ENCODE measurements at places on chromosomes 11 and 22. TPM values are rescaled to one million over a fixed set of nuclear protein-coding genes. Genes with fewer than 3 reads are reported as not detected.
A peak's percentile ranks its signal among the peaks of the same experiment; 100 is the strongest.

KIAA0930 gene
- 21.3 TPM for total RNA-seq

DNA sequence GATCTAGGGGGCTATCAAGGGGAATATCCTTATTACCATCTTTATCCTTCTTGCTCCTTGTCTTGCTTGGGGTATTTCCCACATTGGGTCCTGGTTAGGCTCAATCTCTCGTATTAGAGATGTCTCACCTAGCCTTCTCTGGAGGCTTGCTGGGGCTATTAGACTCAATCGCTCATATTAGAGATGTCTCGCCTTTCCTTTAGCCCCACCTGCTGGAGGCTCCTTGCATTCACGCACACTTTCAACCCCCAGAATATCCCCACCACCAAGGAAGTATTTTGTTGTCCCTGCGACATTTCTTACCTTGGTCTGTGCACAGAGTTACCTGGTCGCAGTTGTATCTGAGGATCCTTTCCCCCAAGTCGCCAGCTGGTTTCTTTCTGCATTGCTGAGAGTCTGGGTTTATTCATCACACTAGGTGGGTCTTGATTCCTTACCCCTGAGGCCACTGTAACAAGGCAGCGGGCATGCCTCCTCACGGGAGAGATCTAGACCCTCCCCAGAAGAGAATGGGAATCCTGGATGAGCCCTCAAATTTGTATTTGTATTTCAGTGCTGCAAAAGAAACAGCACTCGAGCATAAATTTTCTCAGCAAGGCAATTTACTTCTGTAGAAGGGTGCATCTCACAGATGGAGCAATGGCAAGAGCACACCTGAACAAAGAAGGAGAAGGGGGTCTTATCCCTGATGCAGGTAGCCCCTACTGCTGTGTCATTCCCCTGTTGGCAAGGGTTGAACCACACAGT, 15.9 kb upstream of the HYLS1 start:
- H3K4me1 ChIP-seq: no peaks in the 10 kb centered on the region
- DNase-seq: peak; percentile 4

- H3K4me3 ChIP-seq: peak overlapping the region; percentile 79
- no peaks in the 10 kb centered on the region for H3K27me3 ChIP-seq
- peaks cover 32% of the 10 kb centered on the region for H3K4me1 ChIP-seq
- H3K36me3 ChIP-seq: peaks cover 7% of the 10 kb centered on the region
Measured at GRCh38 chr11:748007-748359, 719 bp downstream of the TALDO1 start.

SMIM38 gene
- total RNA-seq: 1.3 TPM

- no peaks in the 10 kb centered on the region for H3K27me3 ChIP-seq
- no peaks in the 10 kb centered on the region for H3K4me1 ChIP-seq
- H3K4me3 ChIP-seq: no peak overlapping the region
- no peaks in the 10 kb centered on the region for H3K36me3 ChIP-seq
Measured at GRCh38 chr11:112016765-112017376, 8.3 kb upstream of the DLAT start.

TMPRSS4 gene
- total RNA-seq: not detected

DNA sequence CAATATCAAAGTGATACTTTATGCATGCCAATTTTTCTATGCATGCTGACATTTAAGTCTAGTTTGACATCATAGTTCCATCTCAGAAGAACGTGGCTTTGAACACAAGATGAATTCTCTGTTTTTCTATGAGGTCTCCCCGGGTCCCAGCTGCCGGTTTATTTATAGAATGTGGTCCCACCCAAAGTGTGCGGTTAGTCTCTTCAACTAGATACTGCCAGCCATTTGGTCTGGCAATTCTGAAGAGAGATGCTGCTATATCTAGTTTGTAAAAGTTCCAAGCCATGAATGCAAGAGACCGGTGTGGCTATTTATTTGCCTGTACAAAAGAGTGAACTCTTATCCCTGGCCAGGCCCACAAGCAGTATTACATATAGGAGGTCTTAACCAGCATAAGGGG, 9.2 kb downstream of the OR5A2 start:
- H3K4me3 ChIP-seq: no peak overlapping the region
- peaks cover 6% of the 10 kb centered on the region for H3K27me3 ChIP-seq
- H3K4me1 ChIP-seq: no peaks in the 10 kb centered on the region
- no peaks in the 10 kb centered on the region for H3K36me3 ChIP-seq

GRCh38 chr11:68146010-68146540, 24.9 kb upstream of the CHKA start:
- no peak overlapping the region for H3K27ac ChIP-seq
- no peak overlapping the region for H3K4me3 ChIP-seq
- no peak for DNase-seq
- peaks cover 8% of the 10 kb centered on the region for H3K4me1 ChIP-seq
- H3K36me3 ChIP-seq: no peaks in the 10 kb centered on the region

MRPL23 gene
- total RNA-seq: 37.5 TPM

- DNase-seq: no peak
- no peak overlapping the region for H3K4me3 ChIP-seq
- H3K27ac ChIP-seq: no peak overlapping the region
- no peaks in the 10 kb centered on the region for H3K27me3 ChIP-seq
- H3K36me3 ChIP-seq: no peaks in the 10 kb centered on the region
Measured at GRCh38 chr11:16448123-16448717, 91.9 kb upstream of the SOX6 start.

ASPHD2 gene
- 4.3 TPM for total RNA-seq

RHOD gene
- not detected for total RNA-seq

- H3K4me3 ChIP-seq: no peak overlapping the region
- no peaks in the 10 kb centered on the region for H3K4me1 ChIP-seq
- peaks cover 22% of the 10 kb centered on the region for H3K36me3 ChIP-seq
- no peak for DNase-seq
Measured at GRCh38 chr11:58628446-58628845, 6.0 kb downstream of the CNTF start.

DNA sequence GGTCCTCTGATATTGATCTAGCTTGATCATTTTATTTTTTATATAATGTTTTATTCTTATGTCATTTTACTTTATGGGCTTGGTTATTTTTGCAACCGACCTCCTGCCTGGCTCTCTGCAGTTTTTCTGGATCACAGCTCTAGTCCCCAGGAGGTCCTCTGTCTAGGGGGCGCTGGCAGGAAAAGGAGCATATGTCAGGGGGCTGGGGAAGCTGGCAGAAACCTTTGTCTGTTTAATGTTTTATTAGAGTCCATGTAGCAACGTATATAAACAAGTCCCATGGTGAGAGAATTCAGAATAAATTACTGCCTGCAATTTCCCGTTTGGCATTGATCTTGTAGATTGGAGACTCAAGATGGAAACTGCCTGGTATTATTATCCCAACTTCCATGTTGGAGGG, 133.5 kb upstream of the ZBED5 start:
- no peaks in the 10 kb centered on the region for H3K36me3 ChIP-seq
- no peak overlapping the region for H3K27ac ChIP-seq
- H3K27me3 ChIP-seq: no peaks in the 10 kb centered on the region
- H3K4me3 ChIP-seq: no peak overlapping the region

- H3K4me3 ChIP-seq: no peak overlapping the region
- DNase-seq: no peak
- no peaks in the 10 kb centered on the region for H3K27me3 ChIP-seq
- H3K27ac ChIP-seq: no peak overlapping the region
- no peaks in the 10 kb centered on the region for H3K36me3 ChIP-seq
Measured at GRCh38 chr11:27456795-27457329, 15.7 kb downstream of the LGR4 start.

GRCh38 chr11:12275818-12276217, 101.6 kb upstream of the PARVA start:
- no peak for DNase-seq
- H3K4me3 ChIP-seq: no peak overlapping the region
- H3K4me1 ChIP-seq: no peaks in the 10 kb centered on the region
- H3K36me3 ChIP-seq: no peaks in the 10 kb centered on the region

HEPHL1 gene
- not detected for total RNA-seq

- no peaks in the 10 kb centered on the region for H3K27me3 ChIP-seq
- H3K4me1 ChIP-seq: no peaks in the 10 kb centered on the region
- H3K36me3 ChIP-seq: no peaks in the 10 kb centered on the region
- H3K27ac ChIP-seq: no peak overlapping the region
- H3K4me3 ChIP-seq: no peak overlapping the region
Measured at GRCh38 chr22:22697377-22698117, 53.1 kb downstream of the GGTLC2 start.

DNA sequence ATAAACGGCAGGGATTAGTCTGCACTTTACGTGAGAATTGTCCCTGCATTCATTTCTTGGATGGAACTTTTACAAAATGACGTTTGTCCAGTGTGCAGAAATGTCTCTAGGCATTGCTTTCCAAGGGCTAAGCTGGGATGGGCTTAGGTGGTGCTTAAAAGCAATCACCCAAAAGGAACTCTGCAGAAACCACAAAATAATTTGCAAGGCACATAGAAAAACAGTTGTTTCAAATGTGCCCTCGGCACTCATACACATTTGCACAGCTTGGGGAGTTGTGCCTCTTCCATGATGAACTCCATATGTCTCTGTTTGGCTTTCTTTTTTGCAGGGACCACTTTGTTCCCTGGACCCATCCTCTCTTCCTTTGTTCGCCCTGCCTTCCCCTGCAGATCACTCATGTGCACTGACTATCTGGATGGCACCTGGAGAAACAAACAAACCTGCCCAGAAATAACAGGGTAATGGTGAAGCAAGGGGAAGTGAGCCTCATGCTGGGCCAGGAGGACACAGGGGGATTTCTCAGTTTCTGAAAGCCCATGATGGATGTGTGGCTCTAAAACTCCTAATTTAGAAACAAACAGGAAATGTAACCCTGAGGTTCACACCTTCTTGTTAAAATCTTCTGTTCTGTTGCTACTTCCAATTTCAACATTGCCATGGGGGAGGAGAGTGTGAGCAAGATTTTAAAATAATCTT, 150.2 kb downstream of the SNX19 start:
- H3K27me3 ChIP-seq: no peaks in the 10 kb centered on the region
- H3K36me3 ChIP-seq: no peaks in the 10 kb centered on the region
- no peaks in the 10 kb centered on the region for H3K4me1 ChIP-seq
- DNase-seq: no peak
- no peak overlapping the region for H3K4me3 ChIP-seq
- H3K27ac ChIP-seq: no peak overlapping the region

PIK3C2A gene
- 34.4 TPM for total RNA-seq

DNA sequence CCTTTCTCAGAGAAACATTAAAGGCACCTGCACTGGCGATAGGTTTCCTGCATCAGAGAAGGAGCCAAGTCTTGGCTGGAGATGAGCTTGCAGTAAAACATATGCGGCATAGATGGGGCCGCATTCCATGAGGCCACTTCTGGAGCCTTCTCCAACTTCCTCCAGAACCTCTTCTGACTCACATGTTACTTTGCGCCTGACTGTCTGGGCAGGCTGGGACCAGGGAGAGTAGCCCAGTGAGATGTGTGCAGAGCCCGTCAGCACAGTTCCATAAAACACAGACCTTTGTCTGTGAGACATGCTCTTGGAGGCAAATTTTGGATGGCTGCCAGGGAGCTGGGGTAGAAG, 55.4 kb upstream of the BID start:
- no peaks in the 10 kb centered on the region for H3K4me1 ChIP-seq
- peaks cover 5% of the 10 kb centered on the region for H3K36me3 ChIP-seq

- no peaks in the 10 kb centered on the region for H3K4me1 ChIP-seq
- no peak for DNase-seq
- no peak overlapping the region for H3K27ac ChIP-seq
- no peaks in the 10 kb centered on the region for H3K36me3 ChIP-seq
- no peak overlapping the region for H3K4me3 ChIP-seq
Measured at GRCh38 chr11:83982825-83983224, 696.7 kb upstream of the CCDC90B start.

- H3K4me1 ChIP-seq: no peaks in the 10 kb centered on the region
- no peaks in the 10 kb centered on the region for H3K36me3 ChIP-seq
- no peak overlapping the region for H3K27ac ChIP-seq
- no peak for DNase-seq
Measured at GRCh38 chr11:131136486-131136885, 220.2 kb upstream of the SNX19 start.

GRCh38 chr11:104728927-104729326, 169.3 kb downstream of the CASP12 start:
- no peaks in the 10 kb centered on the region for H3K36me3 ChIP-seq
- H3K27ac ChIP-seq: no peak overlapping the region
- no peaks in the 10 kb centered on the region for H3K27me3 ChIP-seq
- no peak overlapping the region for H3K4me3 ChIP-seq

GLYAT gene
- not detected for total RNA-seq

DNA sequence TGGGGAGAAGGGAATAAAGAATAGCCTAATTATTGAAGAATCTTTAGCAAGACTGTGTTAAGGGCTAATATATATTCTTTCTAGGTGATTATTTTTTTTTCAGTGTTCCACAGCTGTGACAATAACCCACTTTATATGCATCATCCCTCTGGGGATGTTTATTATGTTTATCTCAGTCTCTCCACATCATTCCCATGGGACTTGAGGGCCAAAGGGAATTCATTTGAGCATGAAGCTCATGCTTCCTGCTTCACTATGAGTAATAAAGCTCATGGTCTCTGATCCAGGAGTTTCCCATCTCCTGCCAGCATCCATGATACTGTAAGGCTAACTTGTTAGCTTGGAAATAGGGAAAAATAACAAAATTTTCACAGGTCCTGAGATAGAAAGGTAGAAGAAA, 1888.4 kb downstream of the LRRC4C start:
- H3K36me3 ChIP-seq: no peaks in the 10 kb centered on the region
- DNase-seq: no peak
- no peak overlapping the region for H3K4me3 ChIP-seq

NAALAD2 gene
- not detected for total RNA-seq

DNA sequence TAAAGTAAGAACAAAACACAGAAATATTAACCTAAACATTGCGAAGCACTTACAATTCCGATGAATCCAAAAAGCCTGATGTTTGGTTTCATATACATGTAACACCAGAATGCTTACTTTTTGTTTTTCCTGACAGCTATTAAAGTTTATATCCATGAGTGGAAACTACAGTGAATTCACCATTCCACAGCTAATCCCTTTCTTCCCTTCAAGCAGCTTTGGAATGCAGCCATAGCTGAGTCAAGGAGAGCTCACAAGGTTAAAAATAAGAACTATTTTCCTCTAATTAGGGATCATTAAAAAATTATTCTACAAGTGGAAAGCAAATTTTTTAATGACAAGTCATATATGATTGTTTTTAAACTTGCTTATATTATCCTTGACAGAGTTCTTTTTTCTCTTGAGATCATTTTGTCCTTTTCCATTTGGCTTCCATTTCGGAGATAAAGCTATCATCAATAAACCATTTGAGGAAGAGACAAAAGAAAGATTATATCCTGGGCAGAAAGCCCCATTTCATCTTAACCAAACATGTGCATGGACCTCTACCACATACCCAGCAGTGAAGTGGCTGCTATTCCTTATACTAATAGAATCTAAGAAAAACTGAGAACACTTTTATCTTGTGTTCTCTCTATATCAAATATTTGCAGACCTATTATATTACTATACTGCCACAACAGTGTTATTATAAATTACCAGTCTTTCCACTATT, 19.7 kb upstream of the FIBIN start:
- H3K27me3 ChIP-seq: no peaks in the 10 kb centered on the region
- no peaks in the 10 kb centered on the region for H3K36me3 ChIP-seq
- H3K27ac ChIP-seq: no peak overlapping the region
- no peak overlapping the region for H3K4me3 ChIP-seq

DNA sequence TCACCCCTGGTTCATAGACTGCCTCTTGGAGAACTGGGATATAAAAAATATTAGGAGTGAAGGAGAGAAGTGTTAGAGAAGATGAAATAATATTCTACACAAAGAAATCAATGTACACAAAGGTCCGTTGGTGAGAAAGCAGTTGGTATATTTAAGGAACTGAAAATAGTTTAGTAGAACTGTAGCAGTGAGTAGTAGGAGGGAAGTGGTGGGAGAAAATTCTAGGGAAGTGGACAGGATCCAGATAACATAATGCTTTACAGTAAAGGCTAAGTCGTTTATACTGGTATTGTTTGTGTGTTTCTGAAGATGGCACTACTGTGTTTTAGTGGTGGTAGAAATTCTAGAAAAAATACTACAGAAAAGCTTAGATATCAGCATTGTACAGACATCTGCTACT, 120.8 kb upstream of the CHORDC1 start:
- no peak for DNase-seq
- no peaks in the 10 kb centered on the region for H3K36me3 ChIP-seq
- no peak overlapping the region for H3K27ac ChIP-seq
- no peak overlapping the region for H3K4me3 ChIP-seq

WNT11 gene
- total RNA-seq: not detected

All from CD4-positive, CD25-positive, alpha-beta regulatory T cell (primary cell).